Spleen (tissue), 13 donors: ENCODE measurements at places on chromosomes 5 and 9. TPM values are rescaled to one million over a fixed set of nuclear protein-coding genes. Genes with fewer than 3 reads are reported as not detected.

The RMI1 gene
- total RNA-seq: 16.1 TPM

The ARID3C gene
- not detected for total RNA-seq

The SLCO6A1 gene
- total RNA-seq: not detected

The NUDT2 gene
- total RNA-seq: 12.0 TPM

The PCDHB10 gene
- total RNA-seq: 1.4 TPM

GRCh38 chr9:88173378-88173999 is 35.2 kb upstream of the SPATA31C2 start:
- DNase-seq: no peak

DNA sequence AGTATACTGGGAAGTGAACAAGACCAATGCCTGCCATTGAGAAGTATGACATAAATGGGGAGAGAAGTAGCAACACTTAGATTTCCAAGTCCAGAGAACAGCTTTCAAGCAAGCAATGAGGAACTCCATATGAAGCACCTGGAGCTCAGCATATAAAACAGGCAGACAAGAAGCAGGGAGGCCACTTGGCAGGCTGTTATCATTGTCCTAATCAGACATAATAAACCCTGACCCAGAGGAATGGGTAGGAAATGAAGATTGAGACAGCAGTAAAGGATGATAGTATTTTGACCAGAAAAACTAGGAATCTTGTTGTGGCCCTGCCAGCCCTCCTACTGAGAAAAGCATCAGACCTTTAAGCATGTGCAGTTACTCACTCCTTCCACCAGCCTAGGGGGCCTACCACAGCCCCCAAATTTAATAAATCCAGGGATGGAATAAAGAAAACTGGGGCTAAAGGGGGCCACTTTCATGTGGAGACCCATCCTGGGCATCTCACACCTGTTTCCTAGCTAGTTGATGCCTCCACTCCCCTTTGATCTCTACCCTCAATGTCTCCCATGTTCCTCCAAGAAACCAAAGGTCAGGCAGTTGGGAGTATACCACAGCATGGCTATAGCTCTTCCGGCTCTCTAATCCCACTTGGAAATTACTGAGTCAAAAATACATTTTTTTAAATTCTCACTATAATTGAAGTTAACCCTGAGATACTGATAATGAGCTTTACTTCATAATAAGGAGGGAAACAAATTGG is 135.1 kb downstream of the SIL1 start:
- no peak for DNase-seq

DNA sequence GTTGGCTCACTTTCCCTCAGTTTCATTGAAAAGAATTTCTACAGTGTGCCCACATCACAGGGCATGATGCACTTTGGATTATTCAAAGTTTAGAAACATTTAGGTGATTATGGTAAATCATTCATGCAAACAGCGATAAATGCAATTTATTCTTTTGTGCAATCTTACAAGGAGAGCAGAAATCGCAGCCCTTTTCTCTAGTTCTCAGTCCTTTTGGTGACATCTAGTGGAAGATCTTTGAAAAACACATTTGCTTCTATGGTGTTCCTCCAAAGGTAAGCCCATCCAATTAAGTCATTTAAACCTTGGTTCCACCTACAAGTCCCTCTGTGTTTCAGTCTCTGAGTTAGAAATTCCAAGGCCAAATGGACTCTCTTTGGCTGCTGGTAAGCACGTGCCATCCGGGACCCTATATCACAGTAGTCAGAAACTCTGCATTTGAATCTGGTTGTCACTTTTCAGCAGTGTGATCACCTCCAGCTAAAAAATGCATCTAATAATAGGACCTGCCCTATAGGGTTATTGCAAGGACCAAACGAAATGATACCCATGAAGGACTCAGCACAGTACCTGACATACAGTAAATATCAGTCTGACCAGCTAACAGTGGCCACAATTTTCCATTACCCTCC is 66.4 kb downstream of the MACROH2A1 start:
- DNase-seq: no peak

GRCh38 chr5:96904054-96904931 is 28.0 kb downstream of the ERAP2 start:
- DNase-seq: no peak

DNA sequence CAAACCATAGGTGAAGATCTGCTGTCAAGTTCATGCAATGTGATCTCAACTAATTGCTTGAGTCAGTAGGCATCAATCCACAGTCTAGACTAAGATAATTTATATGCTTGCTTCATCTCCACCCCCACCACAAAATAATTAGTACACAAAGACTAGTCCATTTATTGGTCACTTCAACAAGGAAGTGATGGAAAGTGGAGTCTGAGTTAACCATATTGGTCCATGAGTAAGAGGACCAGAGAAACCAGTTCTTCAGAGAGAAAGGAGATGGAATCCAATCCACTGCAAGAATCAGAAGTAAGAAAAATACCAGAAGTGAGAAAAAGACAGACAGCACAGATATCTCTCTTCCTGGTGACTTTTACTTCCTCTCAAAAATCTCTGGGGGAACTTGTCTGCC is 366.5 kb downstream of the CHSY3 start:
- no peak for DNase-seq

DNA sequence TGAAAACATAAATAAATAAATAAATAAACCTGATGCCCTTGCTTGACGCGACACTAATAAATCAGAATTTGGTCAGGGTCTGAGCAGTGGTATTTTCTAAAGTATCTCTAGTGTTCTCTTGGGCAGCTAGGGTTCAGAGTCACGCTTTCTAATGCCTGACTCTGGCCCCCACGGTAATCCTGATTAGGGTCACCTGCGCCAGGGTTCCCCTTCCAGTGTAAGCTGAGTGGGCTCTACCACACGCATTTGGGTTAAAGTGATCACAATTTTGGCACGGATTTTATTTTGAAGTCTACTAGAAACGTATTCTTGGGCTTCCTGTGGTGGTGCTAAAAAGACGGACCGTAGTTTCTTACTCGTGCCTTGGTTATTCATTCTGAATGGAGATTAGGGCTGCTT is 651 bp downstream of the TTC1 start:
- no peak for DNase-seq
